ENCODE measurements at places on chromosomes 5 and 9. TPM values are rescaled to one million over a fixed set of nuclear protein-coding genes. Genes with fewer than 3 reads are reported as not detected.
A peak's percentile ranks its signal among the peaks of the same experiment; 100 is the strongest.

GRCh38 chr5:100165309-100165708 is 369.9 kb upstream of the FAM174A start:
- no peaks in the 10 kb centered on the region for H3K36me3 ChIP-seq
- H3K27me3 ChIP-seq: no peaks in the 10 kb centered on the region
- H3K27ac ChIP-seq: no peak overlapping the region
- no peak overlapping the region for H3K4me3 ChIP-seq

The SLC36A2 gene
- not detected for total RNA-seq

DNA sequence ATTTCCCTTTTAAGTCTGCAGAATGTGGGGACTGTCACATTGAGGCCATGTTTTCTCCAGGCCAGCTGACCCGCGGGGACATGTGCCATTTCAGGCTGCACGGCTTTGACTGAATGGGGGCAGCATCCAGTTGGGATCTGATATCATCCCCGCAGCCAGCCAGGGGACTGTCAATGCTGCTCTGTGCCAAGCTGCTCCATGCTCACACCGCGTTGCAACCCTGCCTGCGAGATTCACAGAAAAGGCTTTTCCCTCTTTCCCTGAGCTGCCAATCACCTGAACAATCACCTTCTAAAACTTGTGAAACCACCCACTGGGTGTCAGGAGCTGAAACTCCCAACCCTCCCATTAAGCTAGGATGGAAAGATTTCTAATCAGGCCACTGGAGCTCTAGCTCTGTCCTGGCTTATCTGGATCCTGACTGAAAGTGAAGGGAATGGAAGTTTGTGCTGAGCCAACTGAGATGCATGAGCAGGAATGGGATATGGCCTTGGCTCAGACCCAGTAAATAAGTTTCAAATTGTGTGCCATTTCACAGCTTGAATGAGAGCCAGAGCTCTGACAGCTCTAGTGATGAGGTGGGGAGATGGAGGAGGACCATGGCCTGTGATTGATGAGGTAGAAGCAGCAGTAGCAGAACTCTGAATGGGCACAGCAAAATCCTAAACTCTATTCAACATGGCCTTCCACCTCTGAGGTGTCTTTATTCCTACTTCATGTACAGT is 34.5 kb upstream of the ZNF366 start:
- no peaks in the 10 kb centered on the region for H3K36me3 ChIP-seq
- H3K27me3 ChIP-seq: no peaks in the 10 kb centered on the region
- H3K4me3 ChIP-seq: no peak overlapping the region
- no peak for DNase-seq

DNA sequence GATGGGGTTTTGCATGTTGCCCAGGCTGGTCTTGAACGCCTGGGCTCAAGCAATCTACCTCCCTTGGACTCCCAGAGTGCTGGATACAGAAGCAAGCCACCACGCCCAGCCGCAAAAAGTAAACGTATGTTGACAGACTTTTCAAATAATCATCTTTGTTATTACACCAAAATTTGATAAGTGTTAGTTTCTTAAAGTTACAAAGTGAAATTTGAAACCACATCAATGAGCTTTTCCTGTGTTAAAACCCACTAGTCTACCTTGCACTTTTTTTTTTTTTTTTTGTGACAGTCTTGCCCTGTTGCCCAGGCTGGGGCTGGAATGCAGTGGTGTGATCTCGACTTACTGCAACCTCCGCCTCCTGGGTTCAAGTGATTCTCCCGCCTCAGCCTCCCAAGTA is 29.9 kb downstream of the SPACA9 start:
- no peaks in the 10 kb centered on the region for H3K27me3 ChIP-seq
- no peak overlapping the region for H3K27ac ChIP-seq

DNA sequence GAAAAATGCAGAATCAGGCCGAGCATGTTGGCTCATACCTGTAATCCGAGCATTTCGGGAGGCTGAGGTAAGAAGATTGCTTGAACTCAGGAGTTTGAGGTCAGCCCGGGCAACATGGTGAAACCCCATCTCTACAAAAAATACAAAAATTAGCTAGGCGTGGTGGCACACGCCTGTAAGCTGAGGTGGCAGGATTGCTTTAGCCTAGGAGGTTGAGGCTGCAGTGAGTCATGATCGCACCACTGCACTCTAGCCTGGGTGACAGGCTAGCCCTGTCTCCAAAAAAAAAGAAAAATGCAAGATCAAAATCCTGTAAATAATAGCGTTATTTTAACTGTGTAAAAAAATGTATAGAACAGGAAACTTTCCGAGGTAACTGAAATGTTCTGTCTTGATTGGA is 39.4 kb downstream of the RNF44 start:
- no peaks in the 10 kb centered on the region for H3K4me1 ChIP-seq
- no peak overlapping the region for H3K27ac ChIP-seq
- H3K36me3 ChIP-seq: peaks cover 41% of the 10 kb centered on the region
- H3K27me3 ChIP-seq: no peaks in the 10 kb centered on the region
- DNase-seq: no peak

GRCh38 chr9:127522727-127523126 is 71.4 kb downstream of the LRSAM1 start:
- peak overlapping the region; percentile 41 for H3K4me3 ChIP-seq
- peaks cover 43% of the 10 kb centered on the region for H3K36me3 ChIP-seq
- peaks cover 10% of the 10 kb centered on the region for H3K4me1 ChIP-seq
- DNase-seq: no peak

The HTR1A gene
- total RNA-seq: 0.90 TPM
